CD4-positive, alpha-beta T cell treated with Interferon gamma for 1 hour (primary cell): ENCODE measurements at places on chromosomes 12 and 14.

GRCh38 chr12:88952562-88952942, 372.3 kb upstream of the KITLG start:
- no peak for DNase-seq

GRCh38 chr12:132282950-132283771, 46.2 kb downstream of the GALNT9 start:
- no peak for DNase-seq

- no peak for DNase-seq
Observed at GRCh38 chr12:112798048-112798760, 6.7 kb downstream of the RPH3A start.

GRCh38 chr14:95307402-95308041, 12.2 kb downstream of the CLMN start:
- no peak for DNase-seq

GRCh38 chr12:127600211-127600610, 666.8 kb upstream of the TMEM132C start:
- no peak for DNase-seq

DNA sequence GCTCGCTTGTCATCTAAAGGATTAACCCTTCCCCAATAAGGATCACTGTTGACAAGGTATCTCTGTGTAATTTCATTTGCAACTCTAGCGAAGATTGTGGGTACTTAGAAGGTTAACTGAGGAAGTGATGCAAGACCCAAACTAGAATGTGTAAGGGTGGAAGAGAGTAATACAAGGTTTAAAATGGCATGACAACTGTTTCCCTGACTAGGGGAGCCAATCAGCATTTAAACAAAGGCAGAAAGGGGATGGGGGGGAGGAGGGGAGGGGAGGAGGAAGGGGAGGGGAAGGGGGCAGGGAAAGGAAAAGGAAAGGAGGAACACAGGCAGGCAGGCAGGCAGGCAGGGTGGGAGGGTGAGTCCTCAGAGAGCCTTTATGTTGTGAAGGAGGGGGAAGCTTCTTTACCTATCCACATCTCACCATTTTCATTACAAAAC, 31.1 kb downstream of the NRDE2 start:
- no peak for DNase-seq

GRCh38 chr12:93748672-93749383, 71.7 kb downstream of the CRADD start:
- no peak for DNase-seq

GRCh38 chr12:107241411-107241810, 148.1 kb upstream of the CRY1 start:
- no peak for DNase-seq

GRCh38 chr14:89041257-89041582, 216.8 kb downstream of the TTC8 start:
- no peak for DNase-seq
